Fibroblast of the aortic adventitia (primary cell): ENCODE measurements at places on chromosomes 3 and 15. TPM values are rescaled to one million over a fixed set of nuclear protein-coding genes. Genes with fewer than 3 reads are reported as not detected.

NEO1 gene
- 26.2 and 72.4 TPM in 2 replicates for total RNA-seq

LYZL4 gene
- not detected in 2 replicates for total RNA-seq

TERC gene
- 124 and 230 TPM in 2 replicates for total RNA-seq

CPNE9 gene
- not detected in 2 replicates for total RNA-seq

C2CD4A gene
- not detected in 2 replicates for total RNA-seq

HYAL1 gene
- total RNA-seq, result 0.90 TPM in 1 of 2 replicates, not detected in the other

SLC22A14 gene
- not detected in 2 replicates for total RNA-seq

DNAH1 gene
- 3.4 and 6.0 TPM in 2 replicates for total RNA-seq

BNIP2 gene
- total RNA-seq, result 107 and 408 TPM in 2 replicates

SHQ1 gene
- total RNA-seq, result 21.5 and 39.2 TPM in 2 replicates

IL5RA gene
- 0.08 TPM in 1 of 2 replicates, not detected in the other for total RNA-seq

GPR149 gene
- total RNA-seq, result not detected in 2 replicates

XYLB gene
- 4.9 and 12.2 TPM in 2 replicates for total RNA-seq

CAV3 gene
- not detected in 2 replicates for total RNA-seq

SEMA6D gene
- 3.9 and 17.7 TPM in 2 replicates for total RNA-seq

ITIH1 gene
- 1.3 TPM in 1 of 2 replicates, not detected in the other for total RNA-seq

GOLGA6C gene
- not detected in 2 replicates for total RNA-seq

PLSCR4 gene
- total RNA-seq, result 28.3 and 46.3 TPM in 2 replicates

RTP4 gene
- total RNA-seq, result 2.8 and 2.9 TPM in 2 replicates
